ENCODE measurements at places on chromosomes 11 and 22.

GRCh38 chr11:57514538-57515331, 767 bp downstream of the SLC43A1 start:
- peak; percentile 79 for DNase-seq

- no peak for DNase-seq
Measured at GRCh38 chr11:67530282-67530592, 7.0 kb upstream of the CABP2 start.

DNA sequence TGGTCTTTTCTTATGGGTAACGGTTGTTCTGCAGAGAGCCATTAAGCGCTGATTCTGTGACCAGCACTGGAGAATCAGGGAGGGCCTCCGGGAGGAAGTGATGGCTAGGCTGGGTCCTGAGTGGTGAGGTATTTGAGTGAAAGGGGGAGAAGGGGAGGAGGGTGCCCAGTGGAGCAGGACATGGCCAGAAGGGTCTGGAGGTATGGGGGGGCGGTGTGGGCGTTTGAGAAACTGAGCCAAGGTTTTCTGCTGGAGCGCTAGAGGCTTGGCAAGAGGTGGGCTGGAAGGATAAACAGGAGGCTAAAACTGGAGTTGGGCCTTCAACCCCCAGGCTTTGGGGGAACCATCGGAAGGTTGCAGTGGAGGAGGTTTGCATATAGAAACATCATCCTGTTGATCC, 72.5 kb downstream of the FBLN1 start:
- DNase-seq: no peak

DNA sequence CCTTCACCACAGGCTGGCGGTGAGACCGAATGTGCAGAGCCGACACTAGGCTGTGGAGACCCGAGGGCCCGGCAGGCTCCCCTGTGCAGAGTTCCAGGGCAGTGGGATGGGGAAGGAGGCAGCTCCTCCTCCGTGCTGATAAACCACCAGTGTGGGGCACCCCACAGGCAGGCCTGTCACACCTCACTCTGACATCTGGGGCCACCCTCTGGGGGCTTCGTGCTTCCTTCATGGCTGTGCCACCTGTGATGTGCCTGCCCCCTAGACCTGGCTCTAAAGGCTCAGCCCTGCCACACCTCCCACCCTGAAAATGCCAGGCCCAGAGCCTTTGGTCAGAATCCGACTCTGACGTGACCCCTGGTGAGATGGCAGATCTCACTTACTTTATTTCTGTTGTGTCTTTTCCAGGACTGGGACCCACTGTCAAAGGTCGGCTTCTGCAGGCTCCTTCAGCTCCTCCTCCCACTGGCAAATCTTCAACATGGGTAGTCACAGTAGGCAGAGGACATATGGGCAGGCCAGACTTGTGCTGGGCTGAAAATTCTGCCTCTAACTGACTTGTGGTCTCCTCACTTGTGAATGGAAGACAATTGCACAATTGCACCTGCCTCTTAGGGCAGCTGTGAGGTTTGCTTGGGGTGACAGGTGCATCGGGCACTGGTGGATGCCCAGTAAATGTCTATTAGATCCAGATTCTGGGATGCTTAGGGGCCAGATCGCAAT, 46.2 kb upstream of the TSKU start:
- no peak for DNase-seq

DNA sequence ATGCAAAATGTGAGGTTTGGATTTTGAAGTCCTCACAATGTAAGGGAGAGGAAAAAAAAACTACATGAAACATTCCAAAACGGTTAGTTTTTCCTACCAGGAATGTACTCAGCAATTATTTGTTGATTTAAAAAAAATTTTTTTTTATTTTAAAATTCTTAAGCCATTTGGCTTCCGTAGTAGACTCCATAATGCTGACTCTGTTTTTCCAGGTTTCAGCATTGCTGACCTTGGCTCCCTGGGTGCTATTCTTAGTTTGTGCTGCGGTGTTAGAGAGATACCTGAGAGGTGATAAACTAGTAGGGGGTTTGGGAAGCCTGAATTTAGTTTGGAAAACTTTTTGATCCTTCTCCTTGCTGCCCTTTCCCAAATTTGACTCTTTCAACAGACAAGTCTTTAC, 10.6 kb downstream of the STT3A start:
- no peak for DNase-seq

GRCh38 chr11:94402355-94402754, 1.1 kb upstream of the GPR83 start:
- DNase-seq: no peak

DNA sequence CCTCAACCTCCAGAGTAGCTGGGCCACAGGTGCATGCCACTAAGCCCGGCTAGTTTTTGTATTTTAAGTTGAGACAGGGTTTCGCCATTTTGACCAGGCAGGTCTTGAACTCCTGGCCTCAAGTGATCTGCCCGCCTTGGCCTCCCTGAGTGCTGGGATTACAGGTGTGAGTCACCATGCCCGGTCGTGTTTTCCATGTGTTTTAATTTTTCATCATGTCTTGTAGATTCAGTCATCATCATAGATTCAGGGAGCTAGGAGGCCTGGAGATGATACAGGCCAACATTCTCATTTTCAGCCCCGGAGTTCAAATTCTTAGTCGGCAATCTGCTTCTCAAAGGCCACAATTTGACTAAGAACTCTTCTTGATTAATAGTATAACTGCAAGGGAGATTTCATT, 73.5 kb upstream of the GRAMD1B start:
- DNase-seq: no peak

DNA sequence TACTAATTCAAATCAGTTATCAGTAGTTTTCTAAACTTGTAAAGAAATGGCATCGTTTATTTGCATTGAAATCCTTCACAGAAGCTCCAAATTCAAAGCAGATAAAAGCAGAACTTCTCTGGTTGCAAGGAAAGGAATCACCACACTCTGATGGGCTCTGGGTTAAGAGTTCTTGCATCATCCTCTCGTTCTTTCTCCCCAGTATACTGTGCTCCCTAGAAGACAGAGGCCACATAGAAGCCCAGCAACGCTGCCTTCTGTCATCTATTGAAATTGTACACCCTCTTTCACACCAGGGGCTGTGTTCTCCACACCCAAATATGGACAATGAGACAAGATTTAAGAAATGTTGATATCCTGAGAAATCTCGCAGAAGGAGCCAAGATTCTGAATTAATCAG, 29.3 kb downstream of the FAT3 start:
- DNase-seq: no peak

- DNase-seq: peak; percentile 62
Measured at GRCh38 chr11:77191823-77192495, 63.9 kb downstream of the MYO7A start.

DNA sequence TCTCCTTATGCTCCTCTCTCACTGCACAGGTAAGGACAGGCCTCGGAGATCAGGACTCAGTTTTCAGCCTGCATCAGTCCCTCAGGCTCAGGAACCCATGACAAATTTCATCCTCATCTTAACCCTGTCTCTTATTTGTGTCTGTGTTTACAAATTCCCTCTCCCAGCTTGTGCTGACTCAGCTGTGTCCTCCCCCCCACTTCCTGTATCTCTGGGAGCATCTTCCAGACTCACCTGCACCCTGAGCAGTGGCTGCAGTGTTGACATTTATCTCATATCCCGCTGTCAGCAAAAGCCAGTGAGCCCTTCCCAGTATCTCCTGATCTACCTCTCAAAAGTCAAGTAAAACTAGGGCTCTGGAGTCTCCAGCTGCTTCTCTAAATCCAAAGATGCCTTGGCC, 65.6 kb upstream of the VPREB1 start:
- DNase-seq: no peak

- DNase-seq: no peak
Measured at GRCh38 chr11:68396516-68396915, 64.0 kb upstream of the PPP6R3 start.

GRCh38 chr11:129637473-129637872, 178.2 kb upstream of the TMEM45B start:
- no peak for DNase-seq

GRCh38 chr22:35328472-35328885, 28.8 kb downstream of the TOM1 start:
- no peak for DNase-seq

GRCh38 chr11:73532310-73532709, 65.6 kb downstream of the FAM168A start:
- DNase-seq: no peak

DNA sequence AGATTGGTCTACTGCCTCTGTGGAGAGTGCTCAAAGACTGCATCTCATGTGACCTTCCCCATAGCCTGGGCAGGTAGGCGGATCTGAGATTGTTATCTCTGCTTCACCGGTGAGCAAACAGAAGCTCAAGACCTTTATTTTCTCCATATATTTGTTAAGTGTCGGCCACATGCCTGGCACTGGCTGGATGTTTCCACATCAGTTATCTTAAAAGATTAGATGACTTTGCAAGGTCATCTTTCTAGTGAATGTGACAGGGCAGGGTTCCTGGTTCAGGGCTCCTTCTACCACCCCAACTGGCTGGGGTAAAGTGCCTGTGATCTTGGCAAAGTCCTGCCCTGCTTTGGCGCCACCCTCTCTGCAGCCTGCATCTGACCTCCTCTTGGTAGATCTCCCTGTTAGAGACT, 125.0 kb downstream of the CCDC81 start:
- DNase-seq: no peak

GRCh38 chr11:88494848-88495247, 157.3 kb upstream of the CTSC start:
- DNase-seq: no peak

- DNase-seq: no peak
Measured at GRCh38 chr11:66106786-66107599, 36.9 kb downstream of the PACS1 start.

DNA sequence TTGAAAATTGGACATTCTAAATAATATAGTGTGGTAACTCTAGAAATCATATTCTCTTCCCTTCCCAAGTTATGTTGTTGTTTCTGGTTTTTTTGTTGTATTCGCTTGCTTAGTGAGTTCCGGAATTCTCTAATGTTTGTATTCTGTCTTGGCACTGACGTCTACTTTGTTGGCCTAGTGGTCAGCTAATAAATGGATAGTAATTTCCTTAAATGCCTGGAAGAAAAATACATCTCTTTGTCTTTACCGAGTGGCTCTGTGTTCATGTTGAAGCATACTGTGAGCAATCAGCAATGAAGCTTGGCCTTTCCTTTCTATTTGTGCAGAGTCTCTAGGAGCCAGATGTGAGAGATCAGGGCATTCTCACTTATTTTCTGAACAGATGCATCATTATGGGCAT, 1225.7 kb downstream of the JRKL start:
- no peak for DNase-seq

- no peak for DNase-seq
Measured at GRCh38 chr22:28977481-28977971, 84.1 kb downstream of the C22orf31 start.

DNA sequence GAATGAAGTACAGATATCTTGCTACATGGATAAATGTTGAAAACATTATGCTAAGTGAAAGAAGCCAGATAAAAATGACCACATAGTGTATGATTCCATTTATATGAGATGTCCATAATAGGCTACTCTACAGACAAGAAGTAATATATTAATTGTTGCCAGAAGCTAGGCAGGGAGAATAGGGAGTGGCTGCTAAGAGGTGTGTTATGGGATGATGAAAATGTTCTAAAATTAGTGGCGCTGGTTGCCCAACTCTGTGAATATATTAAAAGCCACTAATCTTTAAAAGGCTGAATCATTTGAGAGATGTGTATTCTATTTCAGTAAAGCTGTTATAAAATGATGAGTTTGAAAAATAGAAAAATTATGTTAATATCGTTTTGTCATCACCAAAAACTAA, 144.4 kb downstream of the NCAM1 start:
- no peak for DNase-seq

- DNase-seq: no peak
Measured at GRCh38 chr22:45324311-45324711, 14.6 kb downstream of the FAM118A start.

- no peak for DNase-seq
Measured at GRCh38 chr11:63470311-63470710, 20.7 kb downstream of the PLAAT5 start.

DNA sequence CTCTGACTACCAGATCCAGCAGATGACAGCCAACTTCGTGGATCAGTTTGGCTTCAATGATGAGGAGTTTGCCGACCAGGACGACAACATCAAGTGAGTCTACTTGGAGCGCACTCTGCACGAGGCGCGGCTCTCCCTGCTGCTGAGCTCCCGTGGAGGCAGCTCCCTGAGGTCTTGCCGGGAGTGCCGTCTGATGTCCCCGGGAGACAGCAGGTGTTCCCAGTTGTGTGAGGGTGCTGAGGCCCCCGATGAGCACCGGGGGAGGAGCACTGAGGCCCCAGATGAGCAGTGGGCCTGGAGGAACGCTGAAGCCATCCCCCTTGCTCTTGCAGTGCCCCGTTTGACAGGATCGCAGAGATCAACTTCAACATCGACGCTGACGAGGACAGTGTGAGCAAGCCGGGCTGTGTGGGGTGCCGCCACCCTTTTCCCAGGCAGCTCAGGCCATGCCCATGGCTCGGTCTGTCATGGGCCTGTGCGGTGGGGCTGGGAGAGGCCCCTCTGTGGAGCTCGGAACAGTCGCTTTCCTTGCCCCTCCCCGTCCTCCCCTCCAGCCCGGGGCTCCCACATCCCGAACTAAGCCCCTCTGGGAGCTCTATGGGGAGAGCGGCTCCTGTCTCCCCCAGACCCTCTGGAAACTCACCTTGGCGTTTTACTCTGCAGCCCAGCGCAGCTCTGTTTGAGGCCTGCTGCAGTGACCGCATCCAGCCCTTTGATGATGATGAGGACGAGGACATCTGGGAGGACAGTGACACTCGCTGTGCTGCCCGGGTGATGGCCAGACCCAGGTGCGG, 37.1 kb downstream of the SBF1 start:
- peak; percentile 23 for DNase-seq

GRCh38 chr22:19849835-19850762, 4.6 kb downstream of the GNB1L start:
- DNase-seq: no peak

DNA sequence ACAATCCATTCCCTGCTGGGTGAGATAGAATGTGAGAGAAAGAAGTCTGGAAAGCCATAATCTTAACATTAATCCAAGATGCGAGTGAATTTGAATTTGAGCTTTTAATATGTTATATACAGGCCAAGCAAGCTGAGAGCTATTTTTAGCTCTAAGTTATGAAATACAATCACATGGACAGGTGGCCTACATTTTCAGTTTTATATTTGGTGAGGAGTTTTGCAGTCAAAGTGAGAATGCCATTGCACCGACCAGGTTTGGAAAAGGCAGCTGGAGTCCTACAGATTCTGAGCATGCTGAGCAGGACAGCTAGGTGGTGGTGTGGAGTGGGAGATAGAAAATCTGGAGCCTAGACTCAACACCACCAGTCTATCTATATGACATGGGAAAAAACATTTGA, 12.0 kb downstream of the OR5B21 start:
- DNase-seq: no peak
